Urothelium cell line (cell line): ENCODE measurements at places on chromosomes 12 and 14.

- DNase-seq: no peak
Measured at GRCh38 chr12:102962532-102962931, 5.1 kb downstream of the ASCL1 start.

DNA sequence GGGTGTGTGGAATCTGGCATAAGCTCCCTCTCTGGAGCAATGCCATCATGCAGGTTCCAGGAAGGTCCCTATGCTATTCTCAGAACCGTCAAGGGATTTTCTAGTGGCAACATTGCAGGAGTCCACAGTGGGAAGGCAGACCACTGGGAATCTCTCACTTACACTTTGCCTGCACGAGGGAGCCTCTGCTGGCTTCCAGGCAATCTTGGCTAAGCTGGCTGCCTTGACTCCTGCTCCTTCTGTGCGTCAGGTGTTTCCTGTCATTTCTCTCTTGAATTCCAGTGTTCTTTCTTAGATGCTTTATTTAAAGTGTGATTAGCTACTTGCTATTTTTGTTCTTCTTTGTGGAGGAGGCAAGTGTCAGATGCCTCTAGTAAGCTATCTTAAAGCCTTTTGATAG is 414.0 kb upstream of the ATP2B1 start:
- DNase-seq: no peak

GRCh38 chr14:68412505-68413465 is 380.1 kb downstream of the ZFP36L1 start:
- DNase-seq: no peak

- DNase-seq: no peak
Measured at GRCh38 chr14:103317251-103317650, 16.8 kb upstream of the EIF5 start.

- DNase-seq: no peak
Measured at GRCh38 chr14:68568907-68569897, 223.7 kb downstream of the ZFP36L1 start.

DNA sequence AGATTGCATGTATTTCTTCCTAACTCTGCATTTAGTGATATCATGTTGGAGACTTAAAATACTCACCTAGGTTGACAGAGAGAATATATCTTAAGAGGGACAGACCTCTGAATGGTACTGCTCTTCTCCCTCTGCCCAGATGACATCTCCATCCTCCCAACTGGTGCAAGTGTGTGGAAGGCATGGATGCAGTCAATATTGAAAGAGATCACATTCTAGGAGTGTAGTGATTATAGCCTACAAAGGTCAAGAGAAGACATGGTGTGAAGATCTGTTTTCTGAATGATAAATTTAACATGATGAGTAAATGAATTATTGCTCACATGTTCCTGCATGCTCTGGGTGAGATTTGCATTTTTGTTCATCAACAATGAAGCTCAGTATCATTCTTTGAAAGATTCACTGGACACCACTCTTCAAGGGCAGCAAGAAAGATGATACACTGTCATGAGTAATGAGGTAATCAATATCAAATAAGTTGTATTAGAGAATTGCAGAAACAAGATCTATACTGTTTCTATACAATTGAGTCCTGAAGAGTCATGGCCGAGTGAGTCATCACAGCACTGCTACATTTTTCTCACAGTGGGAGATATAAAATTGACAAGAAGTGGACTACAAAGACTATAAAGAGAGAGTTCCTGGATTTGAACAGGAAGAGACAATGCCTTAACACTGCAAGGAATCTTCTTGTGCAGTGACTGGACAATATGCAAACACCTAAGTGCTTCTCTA is 183.3 kb upstream of the KRR1 start:
- no peak for DNase-seq

GRCh38 chr12:33472299-33472698 is 32.7 kb upstream of the SYT10 start:
- no peak for DNase-seq
